ENCODE measurements at places on chromosomes 2 and 18.

DNA sequence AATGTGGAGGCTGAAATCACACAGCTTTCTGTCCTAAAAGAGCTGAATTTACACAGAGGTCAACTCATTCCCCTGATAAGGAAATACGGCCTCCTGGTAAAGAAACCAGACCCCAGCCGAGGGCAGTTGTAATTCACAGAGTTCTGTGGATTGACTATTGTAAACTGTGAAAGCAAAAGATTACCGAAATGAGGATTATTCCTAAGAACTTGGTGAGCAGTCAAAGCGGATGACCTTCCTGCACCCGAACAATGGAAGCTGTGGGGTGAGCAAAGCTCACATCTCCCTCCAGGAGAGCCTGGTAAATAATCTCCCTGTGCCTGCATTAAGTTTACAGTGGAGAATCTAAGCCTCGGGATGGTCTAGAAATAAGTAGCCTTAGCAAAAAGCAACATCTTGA lies 138.2 kb upstream of the PXDN start:
- DNase-seq: no peak

DNA sequence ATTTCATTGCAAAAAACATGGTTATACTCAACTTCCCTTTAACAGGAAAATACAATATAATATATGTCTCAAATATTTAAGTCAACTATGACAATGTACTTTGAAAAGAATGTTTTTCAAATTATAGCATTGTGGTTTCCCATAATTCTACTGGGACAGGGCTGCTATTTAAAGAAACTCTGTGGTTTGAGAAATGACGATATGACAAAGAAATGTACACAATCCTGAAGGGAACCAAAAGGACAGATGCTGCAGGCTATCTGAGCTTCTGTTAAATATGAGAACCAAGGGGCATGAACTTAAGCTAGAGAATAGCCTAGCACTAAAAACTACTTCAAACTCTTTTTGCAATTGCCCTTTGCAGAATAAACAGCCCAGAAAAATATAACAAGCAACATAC lies 415.9 kb downstream of the GRB14 start:
- no peak for DNase-seq

DNA sequence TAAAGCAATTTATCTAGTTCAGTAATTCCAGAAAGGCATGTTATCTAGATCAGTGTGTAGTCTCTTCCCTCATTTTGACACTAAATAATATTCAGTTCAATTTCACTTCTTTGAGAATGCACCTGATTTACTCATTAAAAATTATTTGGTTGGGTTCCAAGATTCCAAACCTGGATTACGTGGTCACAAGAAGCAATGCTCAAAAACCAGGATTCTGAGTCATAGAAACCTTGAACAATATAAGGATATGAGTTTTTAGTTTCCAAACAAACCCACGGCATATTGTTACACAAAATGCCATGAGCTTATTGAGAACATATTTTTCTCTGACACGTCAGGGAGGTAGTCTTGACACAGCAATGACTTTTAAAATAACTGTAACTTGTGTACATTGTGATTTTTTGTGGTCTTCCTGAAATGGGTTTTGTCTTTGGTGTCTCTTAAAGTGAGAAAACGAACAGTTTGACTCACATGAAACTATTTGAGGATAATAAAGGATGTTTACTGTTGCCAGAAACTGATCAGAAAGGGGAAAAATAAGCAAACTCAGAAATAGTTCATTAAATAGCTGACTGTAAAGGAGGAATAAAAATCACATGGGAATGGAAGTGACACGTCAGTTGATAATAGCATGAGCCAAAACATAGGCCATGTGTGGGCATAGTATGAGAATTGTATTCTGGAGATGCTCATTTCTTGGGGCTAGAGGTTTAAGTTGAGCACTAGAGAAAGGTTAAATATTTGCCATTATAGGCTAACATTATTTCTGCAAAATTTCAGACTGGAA lies 617.7 kb upstream of the CDH2 start:
- DNase-seq: no peak

DNA sequence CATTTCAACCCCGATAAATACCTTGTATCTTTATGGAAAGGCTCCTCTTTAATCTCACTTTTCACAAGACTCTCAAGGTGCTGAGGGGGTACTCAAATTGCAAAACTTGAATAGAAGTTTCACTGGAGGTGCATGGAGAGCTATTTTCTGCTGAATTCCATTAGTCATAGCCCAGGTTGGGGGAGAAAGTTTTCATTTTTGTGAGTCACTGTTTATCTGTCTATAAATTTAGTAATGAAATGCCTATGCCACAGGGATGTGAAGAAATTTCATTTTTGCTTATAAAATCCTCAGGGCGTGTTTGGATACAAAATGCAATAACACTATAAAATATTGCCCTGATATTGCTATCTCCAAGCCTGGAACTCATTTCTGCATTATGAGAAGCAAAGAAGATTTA lies 346.3 kb downstream of the LRATD1 start:
- no peak for DNase-seq

GRCh38 chr18:54939361-54939917 lies 19.8 kb downstream of the CCDC68 start:
- no peak for DNase-seq

DNA sequence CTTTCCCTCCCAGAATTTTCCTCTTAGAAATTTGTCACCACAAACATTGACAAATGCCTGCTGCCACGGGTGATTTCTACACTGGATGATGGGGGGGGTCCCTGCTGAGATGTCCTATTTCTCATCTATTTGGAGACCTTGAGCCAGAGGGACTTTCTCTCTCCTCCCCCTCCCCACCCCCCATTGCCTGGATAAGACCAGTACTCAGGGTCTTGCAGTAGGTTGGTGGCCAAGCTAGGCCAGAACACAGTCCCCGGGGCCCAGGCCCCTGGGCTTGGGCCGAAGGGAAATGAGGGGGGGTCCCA lies 560 bp upstream of the DUSP2 start:
- no peak for DNase-seq

- DNase-seq: no peak
These were observed 37.5 kb downstream of the CMPK2 start for GRCh38 chr2:6828299-6828584.

- DNase-seq: peak; percentile 36
These were observed 22.8 kb downstream of the CCNYL1 start for GRCh38 chr2:207734264-207734635.

GRCh38 chr18:44025421-44025820 lies 655.3 kb upstream of the SETBP1 start:
- DNase-seq: no peak

DNA sequence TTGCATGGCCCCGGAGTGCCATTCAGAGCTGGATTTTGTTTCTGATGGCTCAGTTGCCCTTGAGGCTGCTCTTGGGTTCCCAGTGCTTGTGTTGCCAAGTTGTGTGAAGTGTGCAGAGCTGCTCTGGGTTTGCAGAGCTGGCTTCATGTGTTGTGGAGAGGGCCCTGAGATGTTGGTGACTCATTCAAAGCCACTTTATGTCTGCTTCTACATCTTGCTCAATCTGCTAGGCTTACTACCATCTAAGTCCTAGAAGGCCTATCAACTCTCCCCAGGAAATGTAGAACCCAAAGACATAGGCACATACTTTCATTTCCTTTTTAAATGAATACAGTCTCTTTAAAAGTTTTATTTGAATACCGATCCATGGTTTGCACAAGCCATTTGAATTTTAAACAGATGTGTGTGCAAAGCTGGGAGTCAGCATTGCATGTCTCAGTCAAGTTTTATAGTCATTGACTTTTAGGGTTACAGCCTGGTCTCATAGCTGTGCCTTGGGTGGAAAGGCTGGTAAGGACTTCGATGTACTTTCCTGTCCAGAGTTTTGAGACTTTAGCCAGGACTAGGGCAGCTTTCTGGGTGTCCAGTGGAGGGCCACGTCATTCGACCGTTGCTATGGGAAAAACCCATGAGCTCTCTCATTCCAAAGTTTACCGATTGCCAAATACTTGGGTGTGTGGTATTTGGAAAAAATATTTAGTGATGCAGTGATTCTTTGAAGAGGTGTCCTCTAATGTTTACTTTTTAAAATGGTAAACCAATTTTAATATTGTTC lies 105.0 kb downstream of the LTBP1 start:
- DNase-seq: no peak

- no peak for DNase-seq
These were observed 1.8 kb upstream of the FRZB start for GRCh38 chr2:182868054-182868796.

- no peak for DNase-seq
These were observed 12.4 kb downstream of the PTPN4 start for GRCh38 chr2:119772128-119772527.

DNA sequence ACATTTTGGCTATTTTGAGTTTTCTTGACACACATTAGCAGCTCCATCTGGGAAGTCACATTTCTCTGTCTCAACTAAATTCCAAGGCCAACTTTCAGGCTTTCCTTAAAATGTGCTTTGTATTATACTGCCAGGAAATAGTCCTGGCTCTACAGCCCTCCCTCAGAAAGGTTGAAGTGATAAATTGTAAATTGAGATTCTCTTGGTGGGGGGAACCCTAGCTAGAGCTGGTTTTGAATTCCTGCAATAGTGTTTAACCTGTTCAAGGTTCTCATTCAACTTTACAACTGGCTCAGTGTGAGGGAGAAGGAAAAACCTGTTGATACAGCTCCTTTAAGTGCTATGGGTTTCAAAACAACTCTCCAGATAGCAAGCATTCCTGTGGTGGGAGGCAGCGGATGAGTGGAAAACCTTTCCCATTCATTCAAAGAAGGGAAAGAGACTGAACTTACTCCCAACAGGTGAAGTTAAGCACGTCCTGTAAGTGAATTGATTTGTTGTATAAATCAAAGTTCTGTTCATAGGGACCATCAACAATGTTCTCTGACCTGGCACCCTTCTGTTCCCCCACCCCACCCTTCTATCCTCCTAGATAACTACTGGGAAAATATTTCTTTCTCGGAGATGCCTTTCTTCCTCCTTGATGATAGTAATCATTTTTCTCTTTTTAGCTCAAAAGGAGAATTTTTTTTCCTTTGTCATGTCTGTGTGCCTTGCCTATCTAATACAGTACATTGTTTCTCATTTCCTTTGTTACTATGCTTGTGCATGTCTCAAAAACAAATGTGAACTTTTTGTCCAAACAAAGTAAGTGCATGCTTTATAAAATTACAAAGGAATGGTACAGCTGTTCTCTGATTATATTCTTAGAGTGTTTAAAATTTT lies 44.2 kb upstream of the SLC39A10 start:
- no peak for DNase-seq

DNA sequence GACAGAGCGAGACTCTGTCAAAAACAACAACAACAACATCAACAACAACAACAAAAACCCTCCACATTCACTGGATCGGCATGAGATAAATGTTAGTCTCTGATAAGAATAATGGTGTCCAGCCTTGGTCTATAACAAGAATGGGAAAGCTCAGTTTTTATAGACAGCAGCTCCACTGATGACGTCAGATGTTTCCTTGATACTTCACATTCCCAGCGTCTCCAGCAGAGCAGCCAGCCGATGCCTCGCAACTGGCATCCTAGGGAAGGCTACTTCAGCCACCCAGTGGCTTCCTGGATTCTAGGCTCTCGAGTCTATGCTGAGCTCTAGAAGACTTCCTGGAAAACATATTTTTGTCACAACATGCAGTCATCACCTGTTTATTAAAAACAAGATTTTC lies 271.4 kb upstream of the SMIM21 start:
- no peak for DNase-seq

DNA sequence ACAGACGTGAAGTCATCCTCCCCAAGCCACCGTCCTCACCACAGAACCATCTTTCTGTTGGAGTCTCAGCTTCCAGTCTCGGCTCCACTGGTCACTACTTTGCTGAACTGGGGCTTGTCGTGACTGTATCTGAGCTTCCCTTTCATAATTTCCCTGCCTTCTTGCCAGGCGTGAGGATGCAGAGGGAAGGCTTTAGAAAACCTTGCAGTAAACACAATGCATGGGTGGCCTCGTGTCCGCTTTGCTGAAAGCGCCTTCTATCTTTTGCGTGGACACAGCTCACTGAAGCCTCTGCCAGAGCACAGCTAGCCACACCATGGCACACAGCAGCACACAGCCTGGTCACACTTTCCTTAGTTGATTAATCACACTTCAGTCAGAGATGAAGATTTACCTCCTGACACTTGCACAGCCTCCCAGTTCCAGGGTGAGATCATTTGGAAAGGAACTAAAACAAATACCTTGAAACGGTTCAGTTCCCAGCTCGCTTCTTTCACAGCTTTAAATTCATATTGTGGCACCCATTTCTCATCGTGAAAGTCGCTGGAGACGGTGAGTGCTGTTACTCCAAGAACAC lies 2.8 kb upstream of the GPR45 start:
- no peak for DNase-seq

DNA sequence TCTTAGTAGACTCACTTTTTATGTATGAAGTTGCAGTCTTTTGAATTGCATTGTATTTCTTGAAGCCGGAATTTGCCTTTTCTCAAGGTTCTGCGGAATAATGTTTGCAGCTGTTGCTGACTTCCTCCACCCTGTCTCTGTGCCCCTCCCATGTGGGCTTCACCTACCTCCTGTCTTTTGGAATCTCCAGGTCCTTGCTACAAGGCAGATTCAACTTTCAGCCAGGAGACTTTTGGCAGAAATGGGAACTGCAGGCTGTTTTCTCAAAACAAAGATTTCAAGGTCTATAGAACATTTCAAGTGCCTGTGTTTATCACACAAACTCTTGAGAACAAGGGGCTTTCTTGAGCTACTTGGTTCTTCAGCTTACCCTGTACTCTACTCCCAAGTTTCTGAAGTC lies 25.6 kb downstream of the ZNF236 start:
- no peak for DNase-seq

DNA sequence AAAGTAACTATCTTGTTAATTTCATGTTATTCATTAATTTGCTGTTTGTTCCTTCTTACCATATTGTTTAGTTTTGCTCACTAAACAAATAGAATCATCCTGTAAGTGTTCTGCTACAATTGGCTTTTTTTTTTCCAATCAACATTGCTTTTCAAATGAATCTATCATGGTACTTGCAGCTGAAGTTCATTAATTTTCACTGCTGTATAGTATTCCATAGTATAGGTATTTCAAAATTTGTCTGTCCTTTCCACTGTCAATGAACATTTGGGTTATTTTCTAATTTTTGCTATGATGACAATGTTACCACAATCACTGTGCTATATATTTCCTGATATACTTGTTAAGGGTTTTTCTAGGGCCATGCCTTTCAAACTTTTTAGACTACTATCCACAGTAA lies 89.0 kb upstream of the LYPD1 start:
- no peak for DNase-seq

DNA sequence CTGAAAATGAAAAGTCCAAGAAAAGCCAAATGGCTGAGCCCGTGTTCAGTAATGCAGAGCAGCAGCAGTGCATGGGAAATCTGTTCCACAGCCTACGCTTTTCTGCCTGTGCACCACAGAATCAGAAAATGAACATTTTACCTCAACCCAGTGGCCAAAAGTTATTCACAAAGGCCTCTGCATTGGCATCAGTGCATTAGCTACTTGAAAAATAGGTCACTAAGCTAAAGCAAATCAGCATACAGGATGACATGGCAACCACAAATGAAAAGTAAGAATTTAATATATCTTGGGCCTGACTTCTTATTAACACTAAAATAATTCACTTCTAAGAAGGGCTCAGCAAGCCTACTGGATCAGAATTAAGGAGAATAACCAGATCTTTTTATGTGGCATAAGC lies 1145.3 kb upstream of the CHAC2 start:
- no peak for DNase-seq
